Breast epithelium (tissue), 4 donors: ENCODE measurements at places on chromosomes 3 and 15. TPM values are rescaled to one million over a fixed set of nuclear protein-coding genes. Genes with fewer than 3 reads are reported as not detected.

DNA sequence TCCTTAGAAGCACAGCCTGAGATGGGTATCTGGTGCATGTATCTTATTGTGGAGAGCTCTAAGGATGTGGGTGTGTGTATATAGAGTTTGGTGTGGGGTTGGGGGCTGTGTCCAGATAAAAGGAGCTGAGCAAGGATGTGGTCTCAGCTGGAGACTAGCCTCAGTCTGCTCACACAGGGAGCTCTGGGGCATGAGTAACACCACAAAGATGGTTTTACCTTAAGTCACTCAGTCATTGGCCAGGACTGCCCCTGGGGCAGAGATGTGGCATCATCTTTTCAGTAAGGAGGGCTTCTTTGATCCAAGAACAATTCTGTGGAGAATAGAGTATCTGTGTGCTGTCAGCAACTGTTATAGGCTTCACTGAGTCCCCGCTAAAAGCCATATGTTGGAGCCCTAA lies 163.4 kb upstream of the NUDT16 start:
- DNase-seq, result no peak
- H3K4me3 ChIP-seq, result no peak overlapping the region
- no peaks in the 10 kb centered on the region for H3K4me1 ChIP-seq
- H3K27me3 ChIP-seq, result no peaks in the 10 kb centered on the region
- no peak overlapping the region for H3K27ac ChIP-seq

DNA sequence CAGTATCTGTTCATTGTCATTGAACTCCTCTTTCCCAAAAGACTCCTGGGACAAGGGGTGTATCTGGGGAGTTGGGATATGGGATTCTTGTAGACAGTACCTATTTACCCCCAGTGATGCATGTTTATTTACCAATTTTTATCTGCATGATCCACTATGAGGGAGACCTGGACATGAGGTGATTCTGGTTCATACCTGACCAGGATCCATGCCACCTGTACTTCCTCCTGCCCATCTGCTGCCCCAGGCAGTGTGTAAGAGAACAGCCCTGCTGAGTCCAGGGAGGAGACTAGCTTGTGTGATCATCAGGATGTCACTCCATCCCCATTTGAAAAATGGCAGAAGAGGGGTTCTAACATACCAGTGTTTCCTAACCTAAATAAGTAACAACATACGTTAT lies 3.1 kb upstream of the TPRG1 start:
- no peak for DNase-seq
- H3K27me3 ChIP-seq, result no peaks in the 10 kb centered on the region
- H3K4me3 ChIP-seq, result no peak overlapping the region
- H3K4me1 ChIP-seq, result no peaks in the 10 kb centered on the region

- peak overlapping the region; percentile 98 for H3K27ac ChIP-seq
- H3K4me3 ChIP-seq, result no peak overlapping the region
- no peaks in the 10 kb centered on the region for H3K27me3 ChIP-seq
Observed at GRCh38 chr15:90881978-90882721, 2.2 kb upstream of the FES start.

- no peaks in the 10 kb centered on the region for H3K4me1 ChIP-seq
- H3K36me3 ChIP-seq, result no peaks in the 10 kb centered on the region
- peak; percentile 31 for DNase-seq
- H3K27me3 ChIP-seq, result no peaks in the 10 kb centered on the region
Observed at GRCh38 chr15:41969851-41970431, 2.4 kb downstream of the EHD4 start.

DNA sequence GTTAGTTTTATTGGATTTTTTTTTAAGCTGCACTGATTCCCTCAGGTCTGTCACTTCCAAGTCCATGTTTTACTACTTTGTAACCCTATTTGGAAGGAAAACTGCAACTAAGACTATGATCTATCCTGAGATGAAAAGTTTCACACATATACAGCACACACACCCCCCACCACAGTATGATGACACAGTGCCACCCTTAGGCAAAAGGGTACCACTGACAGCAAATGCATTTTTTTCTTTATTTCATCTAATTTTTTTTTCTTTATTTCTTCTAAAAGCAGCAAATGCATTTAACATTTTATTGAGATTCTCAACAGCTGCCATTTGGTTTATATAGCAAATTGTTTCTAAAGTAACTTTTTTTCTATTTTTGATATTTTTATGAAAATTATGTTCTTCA lies 21.2 kb downstream of the NGRN start:
- no peaks in the 10 kb centered on the region for H3K36me3 ChIP-seq
- no peak overlapping the region for H3K4me3 ChIP-seq
- no peaks in the 10 kb centered on the region for H3K27me3 ChIP-seq
- no peak for DNase-seq
- no peak overlapping the region for H3K27ac ChIP-seq

DNA sequence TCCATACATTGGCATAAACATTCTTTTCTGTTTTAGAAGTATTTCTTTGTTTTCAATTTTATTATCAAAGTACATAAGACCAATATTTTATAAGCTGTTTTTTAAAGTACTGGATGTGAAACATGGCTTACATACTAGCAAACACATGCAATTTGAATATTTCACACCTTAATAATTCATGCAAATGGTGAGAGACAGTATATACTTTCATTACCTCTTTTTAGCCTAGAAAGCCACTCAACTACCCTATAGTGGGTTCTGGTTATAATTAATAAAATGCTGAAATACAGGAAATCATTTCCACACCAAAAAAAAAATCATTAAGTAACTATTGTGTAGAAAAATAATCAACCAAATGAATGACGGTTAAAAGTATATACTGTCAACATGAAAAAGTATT lies 38.5 kb upstream of the MELTF start:
- H3K27ac ChIP-seq, result no peak overlapping the region
- H3K4me1 ChIP-seq, result no peaks in the 10 kb centered on the region
- no peak for DNase-seq
- no peaks in the 10 kb centered on the region for H3K36me3 ChIP-seq

GRCh38 chr15:42134617-42135245 lies 21.7 kb downstream of the PLA2G4F start:
- H3K4me3 ChIP-seq, result no peak overlapping the region
- H3K27me3 ChIP-seq, result no peaks in the 10 kb centered on the region
- no peak overlapping the region for H3K27ac ChIP-seq
- no peaks in the 10 kb centered on the region for H3K4me1 ChIP-seq

DNA sequence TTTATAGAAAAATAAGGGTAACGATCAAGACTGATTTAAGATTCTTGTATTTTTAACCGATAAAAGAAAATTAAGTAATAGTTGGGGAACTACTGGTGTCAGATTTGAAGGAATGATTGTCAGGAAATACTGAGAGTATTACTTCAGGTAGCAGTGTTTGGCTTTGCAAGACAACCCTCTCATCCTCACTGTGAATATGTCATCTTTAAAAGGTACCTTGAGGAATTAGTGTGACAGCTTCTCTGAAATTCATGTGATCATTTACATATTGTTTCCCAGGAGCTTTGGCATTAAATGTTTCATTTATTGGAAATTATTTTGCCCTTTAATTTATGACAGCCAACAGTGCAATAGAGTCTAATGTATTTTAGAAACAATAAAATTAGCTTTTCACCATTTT lies 3.3 kb downstream of the CHL1 start:
- DNase-seq, result no peak
- no peaks in the 10 kb centered on the region for H3K36me3 ChIP-seq
- H3K27ac ChIP-seq, result no peak overlapping the region
- H3K4me3 ChIP-seq, result no peak overlapping the region
- peaks cover 14% of the 10 kb centered on the region for H3K27me3 ChIP-seq

GRCh38 chr3:49720855-49721595 lies 1.5 kb upstream of the AMIGO3 start:
- no peaks in the 10 kb centered on the region for H3K36me3 ChIP-seq
- no peak overlapping the region for H3K4me3 ChIP-seq
- no peak overlapping the region for H3K27ac ChIP-seq
- DNase-seq, result peak; percentile 33
- peaks cover 10% of the 10 kb centered on the region for H3K4me1 ChIP-seq

DNA sequence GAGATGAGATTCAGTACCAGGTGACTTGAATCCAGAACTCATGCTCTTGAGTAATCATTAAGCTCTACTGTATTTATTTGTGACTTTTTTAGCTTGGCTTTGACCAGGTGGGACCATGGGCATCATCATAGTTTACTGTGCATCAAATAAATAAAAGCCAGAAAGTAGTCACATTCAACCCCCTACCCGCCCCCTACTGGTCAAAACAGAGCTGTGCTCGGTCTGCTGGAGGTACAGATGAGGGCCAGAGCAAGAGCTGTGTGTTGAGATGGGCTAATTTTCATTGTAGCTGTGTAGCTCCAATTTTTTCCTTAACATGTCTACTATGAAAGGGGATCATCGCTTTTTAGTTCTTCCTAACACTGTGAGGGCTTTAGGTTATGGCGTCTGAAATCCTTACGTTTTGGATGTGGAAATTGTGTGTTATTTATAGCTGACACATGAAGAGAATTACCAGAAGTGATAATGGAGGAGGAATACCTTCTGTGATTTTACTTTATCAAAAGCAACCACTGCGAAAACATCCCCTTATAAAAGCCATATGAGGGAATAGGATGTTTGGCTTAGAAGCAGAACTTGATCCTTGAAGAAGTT lies 375.1 kb downstream of the PTPRG start:
- no peak overlapping the region for H3K27ac ChIP-seq
- no peaks in the 10 kb centered on the region for H3K4me1 ChIP-seq
- no peaks in the 10 kb centered on the region for H3K36me3 ChIP-seq
- H3K27me3 ChIP-seq, result no peaks in the 10 kb centered on the region
- DNase-seq, result no peak

DNA sequence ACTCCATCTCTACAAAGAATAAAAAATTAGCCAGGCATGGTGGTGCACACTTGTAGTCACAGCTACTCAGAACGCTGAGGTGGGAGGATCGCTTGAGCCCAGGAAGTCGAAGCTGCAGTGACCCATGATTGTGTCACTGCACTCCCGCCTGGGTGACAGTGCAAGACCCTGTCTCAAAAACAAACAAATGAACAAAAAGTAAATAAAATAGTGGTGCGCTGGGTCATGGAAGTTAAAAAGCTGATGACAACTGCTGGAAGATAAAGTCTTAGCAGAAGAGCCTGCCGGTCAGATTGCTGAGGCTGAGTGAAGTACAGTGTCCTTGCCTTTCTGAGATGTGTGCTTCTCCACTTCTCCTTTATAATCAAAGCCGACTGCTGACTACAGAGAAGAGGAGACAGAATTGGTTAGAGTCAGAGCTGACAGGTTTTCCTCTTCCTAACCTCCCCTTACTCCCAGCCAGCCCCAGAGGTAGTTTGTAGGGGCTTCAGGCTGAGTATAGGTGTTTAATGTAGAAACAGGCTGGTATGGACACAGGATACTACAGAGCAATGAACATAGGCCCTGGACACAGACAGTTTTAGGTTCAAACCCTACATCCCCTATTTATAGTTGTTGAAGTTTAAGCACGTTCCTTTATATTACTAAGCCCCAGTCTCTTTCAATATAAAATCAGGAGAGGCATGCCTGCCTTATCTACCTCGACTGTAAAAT lies 17.9 kb downstream of the HCLS1 start:
- DNase-seq, result no peak
- no peaks in the 10 kb centered on the region for H3K27me3 ChIP-seq
- no peaks in the 10 kb centered on the region for H3K4me1 ChIP-seq
- H3K4me3 ChIP-seq, result no peak overlapping the region
- H3K36me3 ChIP-seq, result no peaks in the 10 kb centered on the region

DNA sequence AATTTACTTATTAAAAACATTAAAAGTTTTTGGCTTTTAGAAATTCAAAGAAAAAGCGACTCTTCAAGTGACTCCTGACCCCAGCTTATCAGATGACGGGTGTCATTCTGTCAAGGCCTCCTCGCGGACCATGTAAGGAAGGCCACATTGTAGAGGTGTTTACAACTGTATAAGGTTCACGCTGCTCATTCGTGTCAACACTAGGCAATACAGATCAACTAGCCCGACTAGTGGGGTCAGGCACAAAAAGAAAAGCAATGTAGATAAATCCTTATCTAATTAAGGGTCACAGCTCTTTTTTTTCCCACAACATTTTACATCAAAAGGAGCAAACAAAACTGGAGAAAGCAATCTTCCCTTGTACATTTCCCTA lies 207.5 kb upstream of the NR2F2 start:
- no peaks in the 10 kb centered on the region for H3K36me3 ChIP-seq
- H3K27me3 ChIP-seq, result no peaks in the 10 kb centered on the region
- H3K4me3 ChIP-seq, result no peak overlapping the region
- H3K4me1 ChIP-seq, result no peaks in the 10 kb centered on the region
- no peak overlapping the region for H3K27ac ChIP-seq

GRCh38 chr3:20104167-20104661 lies 64.0 kb downstream of the KAT2B start:
- H3K4me3 ChIP-seq, result no peak overlapping the region
- H3K27ac ChIP-seq, result no peak overlapping the region
- H3K36me3 ChIP-seq, result no peaks in the 10 kb centered on the region
- no peaks in the 10 kb centered on the region for H3K4me1 ChIP-seq
- no peaks in the 10 kb centered on the region for H3K27me3 ChIP-seq
- no peak for DNase-seq

DNA sequence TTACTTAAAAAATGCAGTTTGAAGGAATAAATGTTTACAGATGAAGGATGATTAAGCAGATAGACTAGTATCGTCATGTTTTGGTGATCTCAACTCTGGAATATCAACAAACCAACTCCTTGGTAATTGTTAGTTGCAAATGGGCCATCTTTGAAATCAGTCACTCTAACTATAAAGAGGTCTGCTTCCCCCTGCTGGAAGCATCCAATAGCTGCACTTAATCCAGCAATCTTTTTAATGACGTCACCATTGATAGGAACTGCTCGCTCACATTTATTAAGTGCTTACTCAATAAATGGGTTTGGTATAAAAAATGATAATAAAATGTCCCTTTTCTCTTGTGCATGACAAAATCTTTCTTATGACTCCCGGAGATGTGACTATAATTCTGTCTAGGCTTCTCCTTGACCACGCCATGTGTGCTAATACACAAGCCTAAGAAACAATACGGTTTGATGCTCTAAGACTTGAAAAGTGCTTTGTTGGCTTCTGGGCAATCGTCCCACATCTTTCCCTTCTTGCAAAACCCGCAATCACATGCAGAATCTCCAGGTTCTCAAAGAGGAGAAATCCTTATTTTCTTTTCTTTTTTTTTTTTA lies 227.6 kb upstream of the POU1F1 start:
- H3K4me3 ChIP-seq, result no peak overlapping the region
- H3K36me3 ChIP-seq, result no peaks in the 10 kb centered on the region
- no peaks in the 10 kb centered on the region for H3K27me3 ChIP-seq

The UBA7 gene
- 77.4 TPM for total RNA-seq

The NGRN gene
- 99.1 TPM for total RNA-seq

The CCDC13 gene
- total RNA-seq, result 2.9 TPM

The LRTM1 gene
- not detected for total RNA-seq

The FOXL2NB gene
- total RNA-seq, result not detected

The PLCH1 gene
- not detected for total RNA-seq

The MFSD1 gene
- 125 TPM for total RNA-seq

The CTDSPL gene
- 63.1 TPM for total RNA-seq

The GOLGA8S gene
- not detected for total RNA-seq
